ENCODE measurements at places on chromosomes 5 and 9.

DNA sequence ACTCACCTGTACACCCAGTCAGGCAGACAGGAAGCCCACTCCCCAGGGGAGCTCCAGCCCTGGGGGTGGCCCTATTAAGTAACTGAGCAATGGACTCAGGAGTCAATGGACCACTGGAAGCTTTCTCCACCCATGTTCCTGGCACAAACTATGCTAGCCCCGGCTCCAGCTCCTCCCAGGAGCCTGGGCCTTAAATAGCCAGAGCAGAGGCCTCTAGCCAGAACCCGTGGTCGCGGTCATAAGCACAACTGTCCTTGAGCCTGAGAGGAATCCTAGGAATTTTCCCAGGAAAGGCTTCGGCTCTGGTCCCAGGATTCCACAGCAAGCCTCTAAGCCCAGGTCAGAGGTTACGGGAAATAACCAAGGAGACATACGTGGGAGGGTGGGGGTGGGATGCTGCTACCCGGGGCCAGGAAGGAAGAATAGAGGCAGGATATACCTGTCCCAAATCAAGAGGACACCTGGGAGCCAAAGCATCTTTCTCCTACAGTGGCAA is 5.5 kb downstream of the SEPTIN8 start:
- DNase-seq: no peak

GRCh38 chr5:98742396-98743073 is 30.9 kb upstream of the RGMB start:
- DNase-seq: no peak

- DNase-seq: no peak
These were observed 5.1 kb downstream of the SCGB3A1 start for GRCh38 chr5:180586204-180586603.

- DNase-seq: no peak
These were observed 179.3 kb downstream of the HINT1 start for GRCh38 chr5:130985776-130986175.

- DNase-seq: no peak
These were observed 78.3 kb upstream of the TRIO start for GRCh38 chr5:14064841-14065240.

DNA sequence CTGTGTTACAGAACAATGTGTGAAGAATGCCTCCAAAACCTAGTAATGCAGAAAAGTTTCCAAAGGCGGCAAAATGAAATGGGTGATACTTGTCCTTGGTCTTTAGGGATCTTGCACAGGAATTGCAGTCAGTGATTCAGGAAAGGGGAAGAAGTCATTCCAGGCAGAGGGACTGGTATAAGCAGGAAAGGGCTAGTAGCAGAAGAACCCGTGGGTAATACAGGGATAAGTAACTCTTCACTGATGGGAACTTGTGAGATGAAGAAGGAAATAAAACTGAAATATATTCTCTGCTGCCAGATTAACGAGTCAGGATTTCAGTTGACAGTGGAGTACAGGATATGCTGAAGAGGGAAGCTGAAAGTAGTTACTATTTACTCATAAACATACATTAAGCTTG is 1.2 kb downstream of the SRFBP1 start:
- DNase-seq: no peak

DNA sequence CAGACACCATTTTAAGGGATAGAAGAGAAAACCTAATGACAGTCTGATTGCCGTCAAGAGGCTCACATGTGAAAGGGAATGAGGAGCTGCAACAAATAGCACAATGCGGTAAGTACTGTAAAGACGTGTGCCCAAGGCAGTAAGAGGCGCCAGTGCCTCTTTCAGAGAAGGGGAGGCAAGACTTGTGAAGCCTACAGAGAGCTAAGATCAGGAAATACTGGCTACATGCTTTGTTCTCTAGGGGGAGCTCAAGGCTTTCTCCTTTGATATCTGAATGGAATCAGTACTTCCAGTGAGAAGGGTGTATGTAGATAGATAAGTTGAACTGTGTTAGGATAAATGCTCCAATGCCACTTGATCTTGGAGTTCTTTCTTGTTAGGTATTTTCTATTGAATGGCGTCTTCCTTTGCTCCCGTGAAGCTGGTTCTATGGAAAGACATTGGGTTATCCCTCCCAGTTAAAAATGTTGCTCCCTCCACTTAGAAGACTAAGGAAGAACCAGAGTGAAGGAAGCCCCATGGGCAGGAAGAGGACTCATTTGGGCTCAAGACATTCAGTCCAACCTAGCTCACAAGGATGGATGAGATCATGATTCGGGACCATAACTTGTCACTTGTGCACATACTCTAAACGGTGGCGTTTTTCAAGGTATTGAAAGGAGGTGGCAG is 23.5 kb upstream of the ALDOB start:
- peak; percentile 8 for DNase-seq

DNA sequence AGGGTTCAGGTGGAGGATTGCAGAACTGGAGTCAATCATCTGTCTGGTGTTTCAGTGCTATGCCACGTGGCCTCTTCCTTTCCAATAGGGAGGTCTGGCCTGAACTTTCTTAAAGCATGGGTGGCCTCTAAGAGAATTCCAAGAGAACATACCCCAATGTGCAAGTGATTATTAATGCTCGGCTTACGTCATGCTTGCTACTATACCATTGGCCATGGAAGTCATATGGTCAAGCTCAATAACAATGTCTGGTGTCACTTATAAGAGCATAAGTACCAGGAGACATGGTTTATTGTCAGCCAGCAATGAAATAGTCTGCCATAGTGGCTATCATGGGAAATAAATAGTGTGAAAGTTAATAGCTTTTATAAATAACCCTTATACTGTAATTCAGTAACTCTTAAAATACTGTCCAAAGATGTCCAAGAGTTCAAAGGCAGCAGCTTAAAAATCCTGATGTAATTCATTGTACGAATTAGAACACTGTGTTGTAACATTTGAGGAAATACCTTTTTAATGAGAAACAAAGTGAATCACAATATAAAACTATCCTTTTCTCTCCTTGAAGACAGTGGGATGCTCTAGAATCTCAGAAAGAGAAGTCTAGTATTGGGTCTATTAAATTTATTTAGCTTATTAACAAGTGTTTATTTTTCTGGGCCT is 355.4 kb upstream of the PRR16 start:
- no peak for DNase-seq

GRCh38 chr5:128532127-128532526 is 5.9 kb downstream of the FBN2 start:
- no peak for DNase-seq

All from NCI-H510A (cell line).